ENCODE measurements at places on chromosomes 11 and 22.
A peak's percentile ranks its signal among the peaks of the same experiment; 100 is the strongest.

GRCh38 chr11:114295676-114296604 lies at the start of gene NNMT:
TSS of gene NNMT (plus strand) at chr11:114296399. CDS start at chr11:114296557, 158 bp downstream.
- DNase-seq: peak; percentile 97

- DNase-seq: no peak
Measured at GRCh38 chr22:43238526-43239006, 51.6 kb upstream of the TTLL12 start.

DNA sequence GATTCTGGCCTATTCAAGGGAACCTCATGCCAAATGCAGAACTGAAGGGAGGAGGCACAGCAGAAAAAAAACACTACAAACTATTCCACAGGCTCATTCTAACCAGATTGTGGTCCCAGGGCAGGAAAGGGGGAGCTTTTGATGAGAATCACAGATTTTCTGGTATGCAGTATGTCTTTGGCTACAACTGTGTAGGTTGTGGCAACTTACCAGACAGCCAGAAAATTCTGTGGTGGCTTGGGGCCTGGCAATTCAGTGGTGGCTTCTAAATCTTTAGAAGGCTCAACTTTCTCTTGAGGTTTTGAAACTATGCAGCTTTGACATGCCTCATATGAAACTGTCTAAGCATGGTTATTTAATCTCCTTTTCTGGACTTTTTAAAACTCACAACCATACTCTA lies 850.8 kb upstream of the CCDC90B start:
- no peak for DNase-seq

- DNase-seq: no peak
Measured at GRCh38 chr11:44315947-44316658, 6.2 kb upstream of the ALX4 start.

GRCh38 chr11:93653571-93653970 lies 7.9 kb upstream of the CEP295 start:
- no peak for DNase-seq

DNA sequence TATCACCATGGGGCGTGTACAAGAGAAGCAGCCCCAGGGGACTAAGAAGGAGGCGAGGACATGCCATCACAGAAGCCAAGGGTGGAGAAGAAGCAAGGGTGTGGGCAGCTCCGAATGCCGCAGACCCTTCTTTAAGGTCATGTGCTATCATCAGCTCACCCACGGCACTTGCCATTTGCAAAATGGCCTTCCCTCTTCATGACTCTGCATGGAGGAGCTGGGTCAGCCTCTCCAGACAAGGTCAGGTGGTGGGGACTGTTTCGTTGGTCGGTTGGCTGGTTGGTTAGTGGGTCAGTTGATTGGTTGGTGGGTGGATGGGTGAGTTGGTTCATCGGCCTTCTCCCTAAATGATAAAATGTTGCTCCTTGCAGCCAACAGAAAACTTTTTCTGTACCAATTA lies 622.5 kb downstream of the TBC1D22A start:
- no peak for DNase-seq

DNA sequence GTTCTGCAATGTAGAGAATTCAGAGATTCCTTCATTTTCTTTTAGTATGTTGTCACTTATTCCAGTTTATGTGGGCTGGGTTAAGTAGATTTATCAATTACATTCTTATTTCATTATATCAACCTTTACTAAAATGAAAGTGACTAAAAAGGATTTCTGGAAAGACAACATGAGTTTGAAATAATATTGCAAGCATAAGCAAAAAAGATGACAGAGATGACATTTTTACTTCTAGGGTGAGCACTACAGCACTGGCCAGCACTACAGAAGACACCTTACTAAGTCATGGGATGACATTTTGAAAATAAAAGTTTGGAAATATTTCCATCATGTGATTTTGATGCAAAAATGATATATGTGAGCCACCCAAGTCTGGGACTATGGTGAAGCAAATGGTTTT lies 2.1 kb upstream of the USP47 start:
- DNase-seq: no peak

- no peak for DNase-seq
Measured at GRCh38 chr11:94139416-94139815, 10.8 kb downstream of the PANX1 start.

All from AG09309 (cell line).